ENCODE measurements at places on chromosomes 1 and 21. TPM values are rescaled to one million over a fixed set of nuclear protein-coding genes. Genes with fewer than 3 reads are reported as not detected.

The SAMD13 gene
- total RNA-seq, result 3.1 TPM

The IL20 gene
- total RNA-seq, result not detected

The CFHR3 gene
- 3.0 TPM for total RNA-seq

The CXADR gene
- 113 TPM for total RNA-seq

The ARHGEF16 gene
- total RNA-seq, result 34.7 TPM

DNA sequence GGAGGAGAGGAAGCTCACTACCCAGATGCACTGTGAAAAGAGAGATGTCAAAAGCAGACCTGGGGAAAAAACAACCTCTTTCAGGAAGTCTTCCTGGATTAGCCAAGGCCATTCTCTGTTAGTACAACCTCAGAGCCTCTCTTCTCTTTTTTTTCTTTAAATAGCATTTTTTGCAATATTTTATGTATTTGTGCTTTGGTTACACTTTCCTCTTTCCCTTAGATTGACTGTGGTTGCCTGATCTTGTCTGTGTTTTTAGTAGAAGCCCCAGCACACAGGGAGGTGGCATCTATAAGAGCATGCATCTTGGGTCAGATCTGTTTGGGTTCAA, 18.8 kb downstream of the SLC26A9 start:
- no peak for DNase-seq

GRCh38 chr1:74266001-74266400, 30.8 kb downstream of the TNNI3K start:
- no peak for DNase-seq

- peak; percentile 62 for DNase-seq
Observed at GRCh38 chr1:212606395-212607205, 2.0 kb upstream of the ATF3 start.

GRCh38 chr1:193516755-193517388, 330.5 kb upstream of the B3GALT2 start:
- DNase-seq, result no peak

DNA sequence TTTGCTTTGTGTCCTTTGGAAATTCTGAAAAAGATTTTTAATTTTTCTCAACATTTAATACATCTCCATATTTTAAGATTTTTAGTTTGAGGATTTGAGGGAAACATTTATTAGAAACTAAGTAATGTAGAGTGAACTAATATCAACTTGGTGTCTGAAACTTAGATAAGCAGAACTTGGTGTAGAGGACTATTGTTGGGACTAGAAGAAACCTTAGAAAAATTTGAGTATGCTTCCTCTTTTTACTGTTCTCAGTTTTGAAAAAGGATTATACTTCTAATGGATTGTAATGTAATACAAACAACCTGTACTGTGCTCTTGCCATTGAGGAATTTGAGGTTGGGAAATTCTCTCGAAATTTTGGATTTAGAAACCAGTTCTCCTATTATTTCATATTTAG, 2.4 kb downstream of the FNBP1L start:
- DNase-seq, result no peak

DNA sequence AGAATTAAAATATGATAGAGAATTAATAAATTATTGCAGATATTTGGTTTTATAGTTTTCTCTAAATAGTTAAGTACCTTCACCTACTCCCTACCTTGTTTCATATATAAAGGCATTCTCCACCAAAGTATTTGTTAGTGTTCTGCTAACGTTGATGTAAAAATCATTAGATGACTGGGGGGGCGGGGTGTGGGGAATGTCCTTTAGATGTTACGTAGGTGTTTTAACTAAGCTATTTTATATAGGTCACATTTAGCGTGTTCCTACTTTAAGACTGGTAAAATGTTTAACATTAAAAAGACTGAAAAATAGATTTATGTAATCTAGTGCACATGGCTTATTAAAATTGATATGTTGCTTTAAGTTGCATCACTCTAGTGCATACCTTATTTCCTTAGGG, 48.6 kb downstream of the PTPRC start:
- no peak for DNase-seq

DNA sequence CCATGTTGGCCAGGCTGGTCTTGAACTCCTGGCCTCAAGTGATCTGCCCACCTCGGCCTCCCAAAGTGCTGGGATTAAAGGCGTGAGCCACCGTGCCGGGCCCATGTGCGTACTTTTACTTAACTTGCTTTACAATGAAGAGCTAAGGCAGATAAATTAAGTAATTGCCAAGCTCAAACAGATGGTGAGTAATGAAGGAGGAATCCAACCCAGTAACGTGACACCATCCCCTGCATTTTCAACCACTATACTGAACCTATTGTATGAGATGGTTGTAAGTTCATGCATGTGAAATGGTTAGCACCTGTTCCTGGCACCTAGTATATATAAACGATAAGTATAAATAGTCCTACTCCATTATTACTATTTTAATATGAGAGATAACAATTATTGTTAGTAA, 588.0 kb upstream of the BEND5 start:
- no peak for DNase-seq

DNA sequence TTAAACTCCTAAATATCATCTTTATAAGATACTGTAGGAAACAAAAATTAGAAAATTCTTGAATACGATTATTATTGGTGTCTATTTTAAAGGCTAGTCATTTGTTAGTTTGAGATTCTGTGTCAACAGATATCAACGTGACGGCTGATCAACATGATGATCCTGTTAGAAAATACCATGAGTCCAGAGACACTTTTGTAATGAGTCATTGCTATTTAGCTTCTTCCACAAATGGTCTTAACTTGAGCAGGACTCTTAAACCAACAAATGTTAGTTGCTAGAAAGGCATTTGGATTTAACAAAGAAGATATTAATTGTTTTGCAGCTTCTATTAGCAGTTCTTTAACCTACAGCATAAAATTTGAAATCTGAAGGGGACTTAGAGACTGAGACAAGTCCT, 131.2 kb downstream of the TGFB2 start:
- DNase-seq, result no peak

DNA sequence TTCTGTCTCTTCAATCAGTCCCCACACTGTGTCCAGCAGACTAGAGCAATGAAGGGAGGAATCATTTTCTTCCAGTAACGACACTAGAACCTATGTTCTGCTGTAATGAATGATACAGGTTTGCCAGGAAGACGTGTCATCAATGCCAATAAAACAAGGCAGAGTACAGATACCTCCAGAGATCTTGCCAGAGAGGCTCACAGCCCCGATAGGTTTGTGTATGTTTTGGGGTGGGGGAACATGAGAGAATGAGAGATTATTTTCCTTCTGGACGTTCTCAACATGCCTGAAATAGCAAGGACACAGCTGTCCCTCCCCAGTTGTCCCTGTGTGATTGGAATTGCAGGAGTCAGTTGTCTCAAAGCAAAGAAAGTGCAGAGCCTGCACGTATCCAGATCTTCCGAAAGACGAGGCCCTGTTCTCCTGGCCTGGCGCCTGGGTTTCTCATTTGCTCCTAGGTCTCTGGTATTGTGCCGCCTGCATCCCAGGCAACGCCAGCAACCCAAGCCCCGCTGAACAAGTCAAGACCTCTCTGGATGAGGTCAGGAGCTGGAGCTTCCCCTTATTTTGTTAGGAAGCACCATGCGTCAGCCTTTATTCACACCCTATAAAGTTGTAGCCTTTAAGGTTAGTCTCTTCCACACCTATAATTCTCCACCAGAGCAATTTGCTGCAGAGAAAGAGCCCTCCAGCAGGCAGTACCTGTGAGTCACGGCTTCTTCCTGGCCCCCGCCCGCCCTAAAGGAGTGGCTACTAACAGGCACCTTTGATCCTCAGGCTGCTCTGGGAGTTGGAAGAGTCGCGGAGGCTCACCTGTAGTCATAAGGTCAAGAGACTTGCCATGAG, 130.5 kb downstream of the TOMM20 start:
- peak; percentile 39 for DNase-seq

GRCh38 chr1:226364514-226364899, 43.4 kb downstream of the PARP1 start:
- DNase-seq, result no peak

- DNase-seq, result no peak
Observed at GRCh38 chr21:29242201-29242600, 56.5 kb upstream of the BACH1 start.

DNA sequence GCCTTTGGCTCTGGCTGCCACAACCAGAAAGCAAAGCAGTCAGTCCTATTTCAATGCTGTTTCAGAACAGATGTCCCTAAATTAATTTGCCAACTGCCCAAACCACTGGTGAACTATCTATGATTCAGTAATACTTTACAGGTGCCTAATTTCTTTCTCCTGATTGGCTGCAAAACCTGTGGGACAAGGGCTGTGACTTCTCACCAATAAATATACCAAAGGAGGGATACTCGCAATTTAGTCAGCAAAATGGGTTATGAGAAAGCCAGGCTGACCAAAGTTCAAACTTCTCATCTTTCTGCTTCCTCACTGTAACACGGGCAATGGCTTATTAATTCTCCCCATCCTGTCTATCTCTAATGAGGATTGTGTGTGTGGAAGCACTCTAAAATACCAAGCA, 12.8 kb downstream of the GPN2 start:
- DNase-seq, result no peak

DNA sequence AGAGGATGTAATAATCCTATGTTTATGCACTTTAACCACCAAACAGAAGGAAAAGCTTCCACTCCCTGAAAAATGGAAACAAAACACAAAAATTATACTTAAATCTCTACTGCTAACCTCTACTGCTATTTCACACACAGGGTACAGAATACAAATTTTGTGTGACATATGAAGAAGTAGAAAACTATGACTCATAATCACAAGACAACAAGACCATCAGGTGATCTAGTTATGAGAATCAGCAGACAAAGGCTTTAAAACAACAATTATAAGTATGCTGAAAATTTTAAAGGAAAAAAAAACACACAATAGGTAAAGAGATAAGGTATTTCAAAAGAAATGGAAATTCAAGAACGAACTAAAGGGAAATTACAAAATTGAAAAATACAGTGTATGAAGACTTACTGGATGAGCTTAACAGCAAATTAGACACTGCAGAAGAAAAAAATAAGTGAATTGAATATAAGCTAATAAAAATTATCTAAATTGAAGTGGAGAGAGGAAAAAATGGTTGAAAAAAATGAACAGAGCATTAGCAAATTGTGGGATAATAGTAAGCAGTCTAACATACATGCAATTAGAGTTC, 13.6 kb upstream of the NAV1 start:
- no peak for DNase-seq

DNA sequence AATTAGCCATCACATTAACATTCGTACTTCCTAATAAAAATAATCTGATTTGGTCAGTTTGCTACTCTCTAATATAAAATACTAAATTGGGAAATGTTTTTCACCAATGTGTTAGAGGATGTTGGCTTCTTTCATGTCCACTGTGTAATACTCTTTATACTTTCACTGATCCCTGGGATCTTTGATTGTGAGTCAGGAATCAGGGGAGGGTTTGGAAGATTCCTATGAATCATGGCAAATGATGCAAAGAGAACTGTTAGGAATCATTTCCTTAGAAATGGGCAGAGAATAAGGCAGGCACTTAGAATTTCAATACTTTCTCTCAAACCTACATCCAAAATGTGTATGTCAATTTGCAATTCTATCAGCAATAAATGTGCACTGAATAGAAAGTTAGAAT, 31.0 kb downstream of the KRTAP24-1 start:
- DNase-seq, result no peak

- DNase-seq, result no peak
Observed at GRCh38 chr1:243257189-243257588, 1.3 kb downstream of the SDCCAG8 start.

Measured in H7 (cell line).